Erythroblast (primary cell): ENCODE measurements at places on chromosomes 16 and 17.
A peak's percentile ranks its signal among the peaks of the same experiment; 100 is the strongest.

GRCh38 chr17:6753006-6753445, 2.8 kb upstream of the XAF1 start:
- no peak for DNase-seq

- peak; percentile 95 for DNase-seq
Observed at GRCh38 chr17:38508954-38509771, 80.9 kb downstream of the ARHGAP23 start.

DNA sequence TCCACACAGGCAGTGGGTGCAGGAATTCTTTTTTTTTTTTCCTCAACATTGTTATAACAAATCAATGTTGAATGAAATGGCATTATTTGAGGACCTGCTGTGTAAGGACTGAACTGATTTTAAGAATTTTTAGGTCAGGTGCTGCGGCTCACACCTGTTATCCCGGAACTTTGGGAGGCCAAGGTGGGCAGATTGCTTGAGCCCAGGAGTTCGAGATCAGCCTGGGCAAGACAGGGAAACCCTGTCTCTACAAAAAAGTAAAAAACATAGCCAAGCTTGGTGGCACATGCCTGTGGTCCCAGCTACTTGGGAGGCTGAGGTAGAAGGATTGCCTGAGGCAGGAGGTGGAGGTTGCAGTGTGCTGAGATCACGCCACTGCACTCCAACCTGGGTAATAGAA, 12.4 kb downstream of the MPRIP start:
- no peak for DNase-seq

DNA sequence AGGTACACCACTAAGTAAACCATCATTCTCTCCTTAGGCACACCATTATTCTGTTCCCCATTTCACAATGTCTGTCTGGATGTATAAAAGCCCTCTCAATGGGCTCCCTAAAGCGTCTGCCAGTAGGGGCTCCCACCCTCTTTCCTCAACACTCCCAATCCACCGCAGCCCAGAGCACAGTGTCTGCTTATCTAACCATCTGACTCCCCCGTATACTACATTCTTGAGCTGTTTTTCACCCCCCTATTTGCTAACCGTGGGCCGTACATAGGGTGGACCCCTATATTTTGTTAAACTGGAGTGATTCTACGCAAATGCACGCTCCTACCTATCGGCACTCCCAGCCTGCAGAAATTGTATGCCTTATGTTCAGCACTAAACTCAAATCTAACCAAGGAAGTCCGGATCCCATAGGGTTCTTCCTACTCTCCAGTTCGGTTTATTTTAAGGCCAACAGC, 685 bp upstream of the PSMD3 start:
- peak; percentile 80 for DNase-seq

DNA sequence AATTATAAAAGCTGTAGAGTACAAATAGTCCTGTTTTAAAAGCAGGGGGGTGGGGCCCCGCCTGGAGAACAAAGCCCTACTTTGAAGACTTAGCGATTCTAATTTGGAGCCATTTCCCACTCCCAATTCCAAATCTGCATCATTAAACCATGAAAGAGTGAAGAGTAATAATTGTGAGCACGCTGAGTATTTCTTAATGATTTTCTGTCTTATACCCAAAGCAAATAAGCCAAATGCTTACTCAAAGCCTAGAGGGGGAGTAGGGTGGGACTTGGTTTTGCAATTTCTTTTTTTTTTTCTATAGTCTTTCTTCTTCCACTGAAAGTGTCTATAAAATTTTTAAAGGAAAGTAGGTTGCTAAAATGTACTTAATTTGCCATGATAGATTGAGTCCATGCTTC, 470.1 kb downstream of the TOX3 start:
- no peak for DNase-seq

- no peak for DNase-seq
Observed at GRCh38 chr17:66275651-66276050, 26.8 kb upstream of the PRKCA start.

DNA sequence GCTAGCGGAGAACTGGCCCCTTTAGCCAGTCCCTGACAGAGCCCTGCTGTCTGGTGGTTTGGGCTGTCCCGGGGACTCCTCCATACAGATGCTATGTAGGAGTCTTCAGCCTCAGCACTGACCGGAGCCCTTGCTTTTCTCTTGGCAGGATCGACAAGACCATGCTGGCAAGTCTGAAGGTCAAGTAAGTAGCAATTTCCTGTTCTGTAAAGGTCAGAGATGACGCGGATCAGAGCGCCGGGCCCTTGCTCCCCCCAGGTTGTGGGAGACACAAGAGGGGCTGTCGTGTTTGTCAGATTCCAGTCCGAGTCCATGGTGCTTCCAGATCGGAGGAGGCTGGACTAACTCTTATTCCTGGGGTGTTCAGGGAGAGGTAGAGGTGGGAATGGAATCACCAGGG, 4.1 kb downstream of the RAP1GAP2 start:
- no peak for DNase-seq

- no peak for DNase-seq
Observed at GRCh38 chr17:2936771-2937321, 126.6 kb downstream of the OR1D5 start.

DNA sequence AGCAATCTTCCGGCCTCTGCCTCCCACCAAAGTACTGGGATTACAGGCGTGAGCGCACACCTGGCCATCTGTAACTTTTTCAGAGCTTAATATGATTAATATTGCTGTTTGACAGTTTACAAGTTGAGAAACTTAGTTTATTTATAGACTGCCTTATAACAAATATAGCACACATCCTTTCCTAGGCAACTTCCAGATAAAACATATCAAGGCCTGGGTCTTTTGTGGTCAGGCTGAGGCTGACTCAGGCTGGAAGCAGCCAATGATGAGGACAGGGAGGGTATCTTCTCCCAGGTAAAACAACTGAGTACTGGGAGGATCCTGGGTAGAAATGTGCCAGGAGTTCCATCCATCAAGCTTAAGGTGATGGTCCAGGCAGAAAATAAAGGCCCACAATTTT, 16.2 kb downstream of the LUC7L start:
- DNase-seq, result no peak

- DNase-seq, result no peak
Observed at GRCh38 chr16:9703731-9704130, 478.5 kb downstream of the GRIN2A start.

DNA sequence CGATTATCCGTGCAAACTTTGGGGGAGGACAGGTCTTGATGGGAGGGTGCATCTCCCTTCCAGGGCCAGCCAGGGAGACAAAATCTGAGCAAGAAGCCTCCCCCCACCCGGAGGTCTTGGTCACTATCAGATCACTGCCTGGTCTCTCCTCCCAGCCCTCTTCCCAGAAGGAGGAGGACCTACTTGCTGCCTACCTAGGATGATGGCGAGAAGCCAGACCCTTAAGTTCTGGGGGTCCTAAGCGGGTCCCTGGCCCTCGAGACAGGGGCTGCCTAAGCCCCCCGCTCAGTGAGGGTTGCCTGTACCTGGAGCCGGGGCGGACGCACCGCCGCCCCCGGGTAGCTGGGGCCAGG, 4.6 kb downstream of the TSPOAP1 start:
- no peak for DNase-seq

DNA sequence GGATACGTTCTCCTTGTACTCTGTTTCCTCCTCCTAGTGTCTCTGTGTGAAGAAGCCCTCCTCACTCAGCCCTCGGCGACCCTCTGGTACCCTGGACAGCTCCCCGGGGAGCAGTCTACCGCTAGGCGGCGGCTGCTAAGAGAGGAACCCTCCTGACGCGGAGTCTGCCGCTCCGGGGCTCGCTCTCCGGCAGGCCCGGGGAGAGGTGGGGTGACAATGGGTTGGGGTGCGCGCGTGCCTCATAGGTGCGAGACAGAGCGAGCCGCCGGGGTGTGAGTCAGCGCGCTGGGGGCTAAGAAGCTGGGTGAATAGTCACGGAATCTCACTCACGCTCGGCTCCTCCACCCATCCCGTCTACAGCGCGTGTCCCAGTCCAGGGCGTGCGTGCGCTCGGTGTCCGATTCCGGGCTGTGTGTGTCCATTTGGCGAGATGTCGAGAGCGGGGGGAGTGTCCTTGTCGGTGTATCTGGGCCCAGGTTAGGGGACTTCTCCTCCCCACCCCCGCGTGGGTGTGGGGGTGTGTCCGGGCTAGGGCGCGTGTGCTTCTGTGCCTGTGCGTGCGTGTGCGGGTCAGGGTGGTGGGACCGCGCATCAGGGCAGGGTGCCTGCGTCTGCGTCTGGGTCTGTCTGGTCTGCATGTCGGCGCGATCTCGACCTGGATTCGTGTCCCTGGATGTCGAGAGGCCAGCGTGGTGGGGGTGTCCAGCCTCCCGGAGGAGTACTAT, 577 bp upstream of the HS3ST2 start:
- DNase-seq, result peak; percentile 46

DNA sequence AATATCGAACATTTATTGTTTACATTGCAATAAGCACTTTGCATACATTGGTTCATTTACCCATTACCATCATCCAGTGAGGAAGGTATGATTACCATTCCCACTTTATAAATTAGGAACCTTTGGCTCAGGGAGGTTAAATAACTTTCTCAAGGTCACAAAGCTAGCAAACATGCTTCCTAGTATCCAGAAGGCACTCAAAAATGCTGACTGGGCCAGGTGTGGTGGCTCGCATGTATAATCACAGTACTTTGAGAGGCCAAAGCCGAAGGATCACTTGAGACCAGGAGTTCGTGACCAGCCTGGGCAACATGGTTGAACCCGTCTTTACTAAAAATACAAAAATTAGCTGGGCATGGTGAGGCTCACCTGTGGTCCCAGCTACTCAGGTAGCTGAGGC, 259.6 kb downstream of the TMEM114 start:
- DNase-seq, result no peak

DNA sequence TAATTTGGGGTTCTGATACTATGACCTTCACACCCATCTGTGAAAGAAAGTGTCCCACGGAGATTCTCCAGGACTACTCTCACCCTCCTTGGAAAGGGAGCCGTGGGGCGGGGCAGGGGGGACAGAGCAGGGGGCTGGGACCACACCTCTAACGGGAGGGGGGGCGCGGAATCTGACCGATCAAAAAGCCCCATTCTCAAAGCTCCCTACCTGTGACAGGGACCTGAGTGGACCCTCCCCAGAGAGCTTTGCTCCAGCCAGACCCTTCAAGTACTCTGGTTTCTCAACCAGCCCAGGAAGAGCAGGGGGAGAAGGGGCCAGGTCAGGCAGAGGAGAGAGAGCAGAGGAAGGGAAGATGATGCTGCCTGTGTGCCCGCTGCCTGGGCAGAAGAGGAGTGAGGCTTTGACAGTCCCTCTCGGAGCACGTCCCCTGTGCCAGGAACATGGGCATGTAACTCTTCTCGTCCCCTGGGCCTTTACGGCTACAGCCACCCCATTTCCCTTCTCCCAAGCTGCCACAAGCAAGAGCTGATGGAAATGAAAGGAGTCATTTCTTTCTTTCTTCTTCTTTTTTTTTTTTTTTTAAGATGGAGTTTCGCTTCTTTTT, 682 bp downstream of the XAF1 start:
- no peak for DNase-seq

DNA sequence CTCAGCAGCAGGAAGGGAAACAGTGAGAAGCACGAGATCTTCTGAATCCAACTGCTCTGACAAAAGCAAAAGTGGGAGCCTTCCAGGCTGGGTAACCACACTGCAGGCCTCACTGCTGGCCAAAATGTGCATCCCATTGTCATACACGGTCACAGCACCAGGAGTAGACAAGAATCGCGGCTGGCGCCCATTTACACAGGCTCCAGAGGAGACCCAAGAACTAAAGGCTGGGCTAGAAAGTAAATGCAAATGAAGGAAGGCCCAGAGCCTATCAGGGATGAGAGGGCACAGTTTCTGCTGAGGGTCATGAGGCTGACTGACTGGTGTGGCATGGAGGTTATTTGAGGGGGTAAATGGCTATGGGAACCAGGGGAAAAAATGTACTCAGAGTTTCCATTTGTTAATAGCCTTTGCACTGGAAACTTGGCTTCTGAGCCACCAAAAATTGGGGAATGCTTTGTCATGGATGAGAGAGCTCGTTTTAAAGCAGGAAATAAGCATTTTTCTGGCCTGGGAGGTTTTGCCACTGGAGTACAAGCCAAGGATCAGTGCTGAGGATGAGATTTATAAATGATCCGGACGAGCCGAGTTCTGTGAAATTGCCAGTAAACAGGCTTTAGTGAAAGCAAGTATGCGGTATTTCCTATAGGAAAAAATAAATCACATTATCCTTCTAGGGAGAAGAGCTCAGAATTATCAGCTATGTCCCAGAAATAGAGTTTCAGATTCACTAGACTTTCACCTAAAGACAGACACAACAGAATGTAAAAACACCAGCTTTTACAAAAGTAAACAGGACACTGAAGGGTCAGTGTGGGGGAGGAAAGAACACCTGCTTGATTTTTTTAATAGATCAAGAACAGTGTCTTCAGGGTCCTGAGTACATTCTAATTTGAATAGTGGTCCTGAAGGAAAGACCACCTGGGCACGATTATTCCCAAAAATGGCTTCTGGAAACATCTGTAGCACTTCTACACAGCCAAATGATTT, 66.9 kb upstream of the GSG1L start:
- no peak for DNase-seq

- no peak for DNase-seq
Observed at GRCh38 chr16:10097271-10097670, 85.0 kb downstream of the GRIN2A start.

DNA sequence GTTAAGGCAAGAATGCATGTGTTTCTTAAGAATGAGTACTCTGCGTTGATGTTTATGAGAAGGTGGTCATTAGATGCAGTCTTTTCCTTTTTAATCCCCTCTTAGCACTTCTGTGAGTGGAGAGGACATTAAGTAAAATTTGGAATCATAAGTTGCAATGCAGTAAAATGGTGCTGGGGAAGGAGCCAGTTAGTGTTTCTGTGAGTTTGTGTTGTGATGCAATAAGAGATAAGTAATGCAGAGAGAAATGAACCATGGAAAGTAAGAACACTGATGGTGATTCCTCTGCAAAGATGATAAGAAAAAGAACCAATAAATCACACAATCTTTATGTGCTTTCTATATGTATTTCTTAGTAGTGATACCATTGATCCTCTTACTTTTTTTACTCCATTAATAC, 20.0 kb downstream of the ABHD15 start:
- DNase-seq, result no peak

DNA sequence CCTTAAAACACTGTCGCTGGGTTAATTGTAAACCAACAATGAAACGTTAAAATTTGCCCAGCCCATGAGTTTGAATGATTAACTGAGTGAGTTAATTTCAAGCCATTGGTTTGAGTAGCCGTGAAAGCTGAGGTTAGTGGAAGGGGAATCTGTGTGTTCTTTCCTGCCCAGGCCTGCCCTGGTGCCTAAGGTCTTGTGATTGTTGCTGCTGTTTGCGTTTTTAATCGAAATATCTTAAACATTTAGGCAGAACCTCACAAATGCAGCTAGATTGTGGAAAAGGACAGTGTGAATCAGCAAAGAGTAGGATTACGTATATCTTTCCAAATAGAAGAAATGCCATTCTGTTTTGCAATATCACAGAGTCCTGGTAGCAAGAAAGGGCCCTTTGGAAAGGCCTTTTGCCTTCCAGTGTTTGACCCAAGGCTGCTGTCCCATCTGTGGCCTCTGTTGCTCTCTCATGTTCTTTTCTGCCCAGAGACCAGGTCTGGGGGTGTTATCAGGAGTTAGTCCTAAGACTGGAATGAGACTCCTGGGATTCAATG, 113.8 kb downstream of the MSI2 start:
- DNase-seq, result no peak

GRCh38 chr17:38617967-38618760, 12.4 kb upstream of the SRCIN1 start:
- DNase-seq, result no peak
